GM12891 (cell line): ENCODE measurements at places on chromosomes 11 and 22.

GRCh38 chr11:11456866-11457265 lies 103.8 kb upstream of the CSNK2A3 start:
- no peak for DNase-seq

DNA sequence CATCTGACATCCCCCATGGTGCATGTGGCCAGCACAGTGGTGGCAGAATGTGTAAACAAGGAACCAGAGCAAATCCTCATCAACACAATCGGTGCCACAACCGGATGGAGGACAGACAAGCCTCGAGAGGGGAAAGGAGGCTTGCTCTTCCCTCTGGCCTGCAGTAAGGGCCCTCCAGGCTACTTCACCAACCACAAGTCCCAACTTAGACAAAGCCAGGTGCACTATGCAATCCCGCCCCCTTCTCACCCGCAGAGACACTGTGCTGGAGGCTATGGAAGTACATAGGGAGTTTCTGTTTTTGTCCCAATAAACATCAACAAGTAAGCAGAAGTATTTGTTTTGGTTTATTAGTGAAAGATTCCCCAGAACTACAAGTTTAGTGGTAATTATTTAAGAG lies 54.3 kb downstream of the SPATA19 start:
- no peak for DNase-seq

- no peak for DNase-seq
Observed at GRCh38 chr11:8248786-8249185, 14.9 kb downstream of the LMO1 start.

DNA sequence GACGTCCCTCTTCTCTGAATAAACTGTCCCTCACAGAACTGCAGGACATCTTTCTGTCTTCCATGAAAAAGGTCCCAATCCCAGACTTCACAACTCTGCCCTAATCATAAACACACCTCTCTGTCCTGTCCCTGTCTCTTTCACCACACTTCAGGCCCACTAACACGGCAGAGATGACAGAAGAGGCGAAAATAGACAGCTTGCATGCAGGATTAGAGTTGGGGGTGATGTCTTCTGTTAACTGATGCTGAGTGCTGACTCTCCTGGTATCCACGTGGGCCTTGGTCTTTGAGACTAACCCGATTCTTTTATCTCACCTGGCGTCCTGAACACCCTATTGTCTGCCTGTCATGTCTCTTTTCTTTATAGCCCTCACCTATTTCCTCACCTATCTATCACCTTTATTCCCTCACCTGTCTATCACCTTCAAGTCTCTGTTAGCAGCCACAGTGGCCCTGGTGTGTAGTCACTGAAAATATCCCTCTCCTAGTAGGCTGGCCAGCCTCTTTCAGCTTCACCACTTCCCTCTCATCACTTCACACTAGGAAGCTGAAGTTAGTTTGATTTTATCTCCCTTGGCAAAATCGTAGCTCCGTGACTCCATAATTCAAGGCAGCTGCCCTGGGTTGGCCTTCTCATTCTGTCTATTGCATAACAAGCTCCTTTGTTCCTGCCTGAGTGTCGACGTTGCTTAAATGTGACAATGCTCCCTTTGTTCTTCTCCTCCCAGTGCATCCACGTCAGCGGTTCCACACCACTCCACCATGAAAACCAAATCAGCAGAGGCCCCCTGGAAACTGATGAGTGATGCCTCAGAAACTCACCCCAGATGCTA lies 30.6 kb upstream of the DRD2 start:
- no peak for DNase-seq

DNA sequence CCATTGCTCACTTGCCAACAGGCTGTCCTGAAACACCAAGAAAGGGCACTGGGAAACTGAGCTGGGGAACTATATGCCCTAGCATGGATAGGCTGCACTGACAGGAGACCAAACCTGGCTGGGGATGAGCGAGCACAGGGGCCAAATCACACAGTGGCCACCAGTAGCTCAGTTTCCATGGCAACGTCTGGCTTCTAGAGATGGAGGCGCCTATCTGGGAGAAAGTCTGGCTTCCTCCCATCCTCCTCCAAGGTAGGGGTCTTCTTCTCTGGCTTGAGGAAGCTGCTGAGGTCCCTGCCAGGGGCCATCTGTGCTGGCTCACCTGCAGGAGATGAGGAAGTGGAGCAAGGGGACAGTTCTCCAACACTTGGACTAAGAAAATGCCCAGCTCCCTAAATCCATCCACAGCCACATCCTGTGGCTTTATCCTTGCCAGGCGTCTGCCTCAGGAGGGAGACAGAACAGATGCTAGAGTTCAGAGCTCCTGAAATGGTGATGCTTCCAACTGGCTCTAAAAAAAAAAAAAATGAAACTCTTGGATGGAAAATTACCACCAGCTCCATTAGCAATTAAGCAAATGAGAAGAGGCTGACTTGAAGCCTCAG lies 48.3 kb downstream of the SYT13 start:
- no peak for DNase-seq
